Activated T-helper 17 cell treated with anti-CD3 and anti-CD28 coated beads, Interleukin-2, amount 50 U/mL, for 72 hours (primary cell): ENCODE measurements at places on chromosomes 7 and 10. TPM values are rescaled to one million over a fixed set of nuclear protein-coding genes. Genes with fewer than 3 reads are reported as not detected.

- ATAC-seq, result no peak
Measured at GRCh38 chr10:3914733-3915132, 129.7 kb upstream of the KLF6 start.

GRCh38 chr7:139791316-139791715, 13.5 kb upstream of the HIPK2 start:
- no peak for ATAC-seq

The PVRIG gene
- 28.5 TPM for total RNA-seq

The GCC1 gene
- 18.1 TPM for total RNA-seq

The TLX1 gene
- not detected for total RNA-seq

- ATAC-seq, result no peak
Measured at GRCh38 chr7:148719753-148720152, 21.1 kb downstream of the CUL1 start.

DNA sequence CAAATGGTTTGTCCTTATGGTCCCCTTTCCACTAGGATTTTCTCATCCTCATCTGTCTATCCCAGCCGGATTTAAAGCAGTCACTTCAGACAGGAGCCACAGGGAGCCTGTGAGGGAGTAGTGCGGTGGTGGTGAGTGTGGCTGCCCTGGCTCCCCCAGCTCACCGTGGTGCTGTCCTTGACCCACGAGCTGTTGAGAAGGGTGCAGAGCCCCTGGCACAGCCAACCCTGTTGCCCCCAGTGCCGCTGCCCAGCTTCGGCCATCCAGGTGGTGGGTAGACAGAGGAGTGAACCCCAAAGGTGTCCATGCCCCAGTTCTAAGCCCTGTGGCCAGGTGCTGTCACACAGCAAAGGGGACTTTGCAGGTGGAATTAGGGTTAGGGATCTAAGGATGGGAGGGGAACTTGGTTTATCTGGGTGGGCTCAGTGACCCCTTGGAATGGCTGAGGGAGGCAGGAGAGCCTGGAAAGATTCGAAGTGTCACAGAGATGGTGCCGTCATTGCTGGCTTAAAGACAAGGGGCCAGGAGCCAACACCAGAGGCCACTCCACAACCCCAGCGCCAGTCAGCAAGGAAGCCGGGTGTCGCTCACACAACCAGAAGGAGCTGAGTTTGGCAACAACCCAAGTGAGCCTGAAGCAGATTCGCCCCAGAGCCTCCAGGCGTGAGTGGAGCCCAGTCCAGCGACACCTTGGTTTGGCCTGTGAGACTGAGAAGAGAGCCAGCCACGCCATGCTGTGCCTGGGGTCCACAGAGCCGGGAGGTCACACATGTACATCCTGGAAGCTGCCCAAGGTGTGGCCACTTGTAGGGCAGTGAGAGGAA, 142.4 kb downstream of the ADCY1 start:
- no peak for ATAC-seq

DNA sequence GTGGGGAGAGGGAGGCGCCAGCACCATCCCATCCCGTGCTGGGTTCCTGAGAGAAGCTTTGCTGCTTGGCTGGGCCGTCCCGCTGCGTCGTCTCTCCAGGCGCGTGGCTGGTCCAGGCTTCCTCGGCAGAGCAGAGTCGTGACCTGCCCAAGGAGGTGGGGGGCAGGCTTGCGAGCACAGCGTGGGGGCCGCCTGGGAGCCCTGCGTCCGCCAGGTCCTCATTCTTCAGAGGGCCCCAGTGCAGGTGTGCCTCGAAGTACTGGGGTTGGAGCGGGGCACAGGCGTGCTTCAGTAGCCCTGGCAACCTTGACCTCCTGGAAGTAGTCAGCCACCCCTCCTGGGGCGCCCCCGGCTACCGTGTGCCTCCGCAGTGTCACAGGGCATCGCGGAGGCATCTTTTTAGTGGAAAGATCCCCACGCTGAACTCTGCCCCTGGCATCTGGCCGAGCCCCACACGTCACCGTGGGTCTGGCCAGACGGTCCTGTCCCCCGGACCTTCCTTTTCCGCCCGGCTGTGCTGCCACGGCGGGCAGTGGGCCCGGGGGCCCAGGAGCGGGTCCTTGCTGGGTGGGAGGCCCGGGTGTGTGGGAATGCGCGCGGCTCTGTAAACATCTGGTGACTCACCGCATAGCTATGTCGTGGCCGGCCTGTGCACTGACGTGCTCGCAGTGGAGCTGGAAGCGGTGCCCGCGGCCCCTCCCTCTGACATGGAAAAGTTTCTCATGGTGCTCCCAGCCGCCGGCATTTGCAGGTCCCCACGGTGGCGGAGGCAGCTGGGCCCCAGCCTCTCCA, 6.4 kb downstream of the MAFK start:
- ATAC-seq, result no peak

DNA sequence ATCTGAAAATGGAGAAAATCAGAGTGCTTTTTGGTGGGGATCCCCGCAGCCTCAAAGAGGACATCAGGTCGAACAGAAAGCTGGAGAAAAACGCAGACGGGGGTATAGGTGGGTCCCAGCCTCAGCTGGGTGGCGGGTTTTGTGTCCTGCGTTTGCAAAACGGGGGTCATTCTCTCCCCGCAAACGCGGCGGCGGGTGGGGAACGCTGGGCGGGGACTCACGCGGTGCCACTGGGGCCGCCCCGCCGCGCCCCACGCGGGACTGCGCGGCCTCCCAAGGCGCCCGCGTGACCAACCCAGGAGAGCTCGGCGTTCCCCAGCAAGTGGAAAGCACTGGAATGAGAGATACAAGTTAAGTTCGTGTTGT, 806 bp upstream of the VIPR2 start:
- no peak for ATAC-seq

The NEUROG3 gene
- total RNA-seq, result 1.1 TPM

GRCh38 chr10:16674147-16674703, 143.0 kb downstream of the RSU1 start:
- no peak for ATAC-seq

DNA sequence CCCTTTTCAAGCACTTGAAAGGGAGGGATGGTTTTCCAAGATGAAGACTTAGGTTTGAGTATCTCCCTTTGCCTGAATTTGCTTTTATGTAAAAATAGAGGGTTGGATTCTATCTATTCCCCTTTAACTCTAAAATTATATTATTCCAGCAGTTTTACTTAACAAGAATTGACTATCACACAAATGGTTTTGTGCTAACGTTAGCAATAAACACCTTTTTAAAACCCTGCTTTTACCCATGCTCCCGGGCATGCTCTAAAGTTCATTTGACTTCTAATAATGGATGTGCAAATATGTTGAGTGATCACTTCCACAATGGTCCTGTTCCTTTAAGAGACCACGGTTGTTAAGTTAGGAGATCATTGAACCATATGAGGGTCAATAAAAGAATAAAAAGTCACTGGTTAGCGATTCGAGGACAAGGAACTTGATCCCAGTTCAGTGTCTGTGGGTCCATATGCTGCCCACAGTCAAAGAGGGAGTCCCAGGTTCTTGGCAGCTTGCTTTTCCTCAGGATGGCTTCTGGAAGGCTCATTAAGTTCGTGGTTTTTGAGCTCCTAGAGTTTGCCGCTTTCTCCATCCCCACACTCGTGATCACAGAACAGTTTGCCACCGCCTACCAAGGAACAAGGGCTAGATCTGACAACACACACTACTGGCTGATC, at the start of gene TMEM236:
Gene TMEM236 (plus strand): TSS at position 421 of the 665 bp plus-strand sequence. CDS start 95 bp downstream, at position 516.
- no peak for ATAC-seq

DNA sequence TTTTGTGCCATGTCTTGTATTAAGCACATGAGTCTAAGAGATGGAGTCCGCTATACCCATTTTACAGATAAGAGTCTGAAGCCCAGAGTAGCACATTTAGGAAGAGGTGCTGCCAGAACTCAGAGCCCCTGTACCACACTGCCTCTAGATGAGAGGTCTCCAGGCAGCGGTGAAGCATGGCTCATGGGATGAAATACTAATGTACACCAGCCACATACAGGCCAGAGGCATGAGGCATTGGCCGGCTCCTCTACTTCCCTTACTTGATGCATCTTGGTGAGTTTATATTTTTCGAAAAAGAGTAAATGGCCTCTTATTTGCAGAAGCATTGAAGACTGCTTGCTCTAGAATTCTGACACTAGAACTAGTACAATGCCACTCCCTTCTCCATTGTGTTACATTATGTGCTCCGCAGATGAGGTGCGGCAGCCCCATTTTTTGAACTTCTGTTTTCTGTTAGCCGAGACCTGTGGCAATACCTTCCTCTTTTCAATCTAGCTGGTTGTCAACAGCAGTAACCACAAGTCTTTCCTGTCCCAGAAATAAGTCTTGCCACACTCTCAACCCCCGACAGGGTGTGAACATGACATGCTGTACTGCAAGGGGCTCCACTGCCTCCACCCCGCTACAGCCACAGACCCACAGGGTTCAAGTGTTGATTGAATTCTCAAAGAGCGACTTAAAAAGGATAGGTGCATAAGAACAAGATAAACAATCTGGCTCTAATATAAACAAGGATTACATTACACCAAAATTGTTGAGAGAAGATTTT, 145.3 kb downstream of the CELF2 start:
- ATAC-seq, result peak; percentile 57

The YKT6 gene
- total RNA-seq, result 34.4 TPM

DNA sequence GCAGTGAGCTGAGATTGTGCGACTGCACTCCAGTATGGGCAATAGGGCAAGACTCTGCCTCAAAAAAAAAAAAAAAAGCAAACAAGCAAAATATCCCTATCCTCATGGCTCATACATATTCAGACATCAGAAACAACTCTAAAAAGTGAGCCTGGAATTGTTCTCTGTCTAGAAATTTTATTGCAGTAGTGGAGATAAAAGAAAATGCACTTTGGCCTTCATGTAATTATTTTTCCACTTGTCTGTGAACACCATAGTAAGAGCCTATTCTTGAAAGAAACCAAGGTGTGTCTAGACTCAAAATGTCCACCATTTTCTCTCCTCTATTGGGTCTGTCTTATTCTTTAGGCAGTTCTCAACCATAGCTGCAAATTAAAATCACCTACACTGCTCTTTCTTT, 30.5 kb upstream of the MCU start:
- ATAC-seq, result no peak

GRCh38 chr10:106612381-106612780, 552.1 kb downstream of the SORCS1 start:
- no peak for ATAC-seq

DNA sequence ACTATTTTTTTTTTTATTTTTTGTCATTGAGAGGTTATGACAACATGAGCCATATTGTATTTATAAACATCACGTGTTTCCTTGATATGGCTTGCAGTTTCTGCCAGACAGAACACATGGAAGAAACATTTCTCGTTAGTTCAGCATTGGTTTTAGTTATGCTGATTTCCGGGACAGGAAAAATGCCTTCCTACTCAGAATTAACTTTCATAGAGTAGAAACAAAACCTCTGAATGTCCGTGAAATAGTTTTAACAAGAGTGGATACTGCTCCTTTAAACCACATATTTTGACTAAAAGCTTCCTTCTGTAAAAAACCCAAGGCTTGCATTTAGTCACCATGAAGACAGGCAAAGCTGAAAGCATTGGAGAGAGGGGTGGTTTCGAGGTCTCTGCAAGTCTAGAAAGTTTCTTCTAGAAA, 240.4 kb downstream of the KIAA1217 start:
- peak; percentile 80 for ATAC-seq

GRCh38 chr7:95180-95862, 97.0 kb upstream of the FAM20C start:
- no peak for ATAC-seq

DNA sequence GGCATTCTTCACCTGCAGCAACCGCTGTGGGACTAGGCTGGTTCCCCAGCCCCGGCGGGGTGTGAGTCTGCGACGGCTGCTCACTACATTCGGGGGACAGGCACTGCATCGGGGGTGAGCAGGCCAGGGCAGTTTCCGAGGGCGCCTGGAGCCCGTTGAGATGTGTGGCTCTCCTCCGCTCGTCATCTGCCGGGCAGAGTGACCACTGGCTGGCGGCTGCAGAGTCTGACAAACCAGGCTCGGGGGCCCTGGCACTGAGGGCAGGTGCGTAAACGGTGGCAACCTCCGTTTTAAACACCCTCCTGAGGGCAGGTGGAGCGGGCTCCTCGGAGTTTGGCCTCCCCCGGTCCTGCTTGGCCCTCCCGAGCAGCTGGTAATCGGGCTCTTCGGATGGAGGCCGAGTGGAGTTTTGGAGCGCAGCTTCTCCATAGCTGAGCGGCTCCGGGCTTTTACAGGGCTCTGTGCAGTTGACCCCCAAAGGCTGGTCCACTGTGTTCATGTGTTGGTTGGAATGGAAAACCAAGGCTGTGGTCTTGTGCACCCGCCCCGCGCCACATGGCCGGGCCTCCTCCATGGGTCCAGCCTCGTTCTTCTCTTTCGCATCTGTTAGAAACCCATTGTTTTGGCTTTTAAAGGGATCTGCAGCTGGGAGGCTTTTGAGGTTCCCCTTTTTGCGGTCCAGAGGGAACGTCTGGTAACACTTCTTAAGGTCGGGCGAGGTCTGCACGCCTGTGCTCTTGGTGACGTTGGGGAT, 20.9 kb downstream of the INSYN2A start:
- no peak for ATAC-seq

The CD36 gene
- not detected for total RNA-seq

The TFR2 gene
- total RNA-seq, result 39.4 TPM

GRCh38 chr7:152931633-152932032, 172.1 kb downstream of the ACTR3B start:
- ATAC-seq, result no peak

GRCh38 chr7:106056513-106057203, 55.5 kb downstream of the SYPL1 start:
- peak; percentile 97 for ATAC-seq

DNA sequence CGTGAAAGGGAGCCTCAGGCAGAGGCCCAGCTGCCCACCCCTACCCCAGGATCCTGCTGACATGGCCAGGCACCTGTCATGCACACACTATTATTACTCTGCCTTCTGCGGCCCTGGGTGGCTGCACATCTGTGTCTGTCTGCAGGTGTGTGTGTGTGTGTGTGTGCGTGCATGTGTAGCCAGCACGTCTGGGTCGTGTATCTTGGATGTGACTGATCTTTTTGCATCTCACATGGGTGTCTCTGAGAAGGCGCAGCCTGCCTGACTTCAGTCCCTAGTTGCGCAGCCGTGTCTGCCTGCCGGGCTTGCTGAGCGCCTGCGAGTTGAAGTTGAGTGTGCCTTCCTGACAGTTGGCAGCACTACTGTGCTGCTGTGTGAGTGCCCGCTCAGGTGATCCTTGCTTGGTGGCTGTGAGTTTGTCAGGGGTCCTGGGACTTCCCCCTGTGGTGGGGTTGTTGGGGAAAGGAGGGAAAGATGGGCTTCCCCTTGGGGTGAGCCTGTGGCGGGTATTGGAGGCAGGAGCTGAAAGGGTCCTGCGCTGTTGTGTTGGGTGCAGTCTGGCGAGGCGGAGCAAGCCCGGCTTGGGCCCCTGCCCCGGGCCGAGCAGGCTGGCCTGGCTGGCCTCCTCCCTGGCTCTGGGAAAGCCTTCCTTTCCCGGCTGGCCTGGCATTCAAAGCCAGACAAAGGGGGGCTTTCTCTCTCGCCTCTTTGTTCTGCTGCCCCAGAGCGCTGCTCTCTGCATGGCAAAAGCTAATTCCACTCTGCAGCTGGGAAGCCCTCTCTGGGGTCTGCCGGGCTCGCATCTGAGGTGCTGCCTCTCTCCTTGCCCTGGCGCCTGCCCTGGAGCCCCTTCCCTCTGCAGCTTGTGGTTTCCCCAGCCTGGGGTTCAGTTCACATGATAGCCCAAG, 4.9 kb downstream of the TRIM8 start:
- no peak for ATAC-seq

- ATAC-seq, result no peak
Measured at GRCh38 chr10:114398587-114399331, 5.5 kb downstream of the AFAP1L2 start.

- ATAC-seq, result no peak
Measured at GRCh38 chr7:117032810-117033209, 79.5 kb downstream of the ST7 start.

GRCh38 chr10:541750-542371, 147.6 kb downstream of the DIP2C start:
- no peak for ATAC-seq
